Activated T-helper 9 cell treated with anti-CD3 and anti-CD28 coated beads, Interleukin-2, amount 50 U/mL, for 16 hours (primary cell): ENCODE measurements at places on chromosomes 16 and 17.

DNA sequence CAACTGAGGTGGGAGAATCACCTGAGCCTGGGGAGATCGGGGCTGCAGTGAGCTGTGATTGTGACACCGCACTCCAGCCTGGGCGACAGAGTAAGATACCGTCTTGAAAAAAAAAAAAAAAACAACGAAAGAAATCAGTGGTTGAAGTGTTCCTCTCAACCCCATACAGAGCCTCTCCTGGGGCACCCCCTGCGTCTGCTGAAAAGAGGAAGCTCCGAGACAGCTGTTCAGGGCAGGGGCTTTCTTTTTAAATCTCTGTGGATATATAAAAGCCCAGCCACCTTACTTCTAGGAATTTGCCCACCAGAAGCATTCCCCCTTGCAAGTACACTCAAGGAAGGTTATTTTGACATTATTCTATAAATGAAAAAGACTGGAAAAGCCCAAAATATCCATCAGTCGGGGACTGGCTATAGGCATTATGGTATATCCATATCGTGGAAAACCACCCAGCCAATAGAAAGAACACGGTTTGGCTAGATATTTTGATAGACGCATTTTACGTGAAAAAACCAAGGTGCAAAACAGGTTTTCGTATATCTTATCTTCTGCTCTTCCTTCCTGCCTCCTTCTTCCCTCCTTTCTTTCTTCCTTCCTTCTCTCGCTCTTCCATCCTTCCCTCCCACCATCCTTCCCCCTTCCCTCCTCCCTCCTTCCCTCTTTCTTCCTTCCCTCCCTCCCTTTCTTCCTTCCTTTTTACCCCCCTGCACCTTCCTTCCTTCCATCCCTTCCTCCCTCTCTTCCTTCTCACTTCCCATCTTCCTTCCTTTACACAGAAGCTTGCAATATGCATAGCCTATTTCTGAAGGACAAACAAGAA, 9.2 kb upstream of the CCL22 start:
- no peak for DNase-seq

GRCh38 chr17:30236766-30237165, 1.3 kb upstream of the SLC6A4 start:
- no peak for DNase-seq

- no peak for DNase-seq
Observed at GRCh38 chr16:87098361-87098760, 218.8 kb downstream of the C16orf95 start.

- no peak for DNase-seq
Observed at GRCh38 chr17:57928928-57929327, 26.3 kb downstream of the CUEDC1 start.

GRCh38 chr17:45414990-45415881, 17.4 kb downstream of the ARHGAP27 start:
- no peak for DNase-seq

DNA sequence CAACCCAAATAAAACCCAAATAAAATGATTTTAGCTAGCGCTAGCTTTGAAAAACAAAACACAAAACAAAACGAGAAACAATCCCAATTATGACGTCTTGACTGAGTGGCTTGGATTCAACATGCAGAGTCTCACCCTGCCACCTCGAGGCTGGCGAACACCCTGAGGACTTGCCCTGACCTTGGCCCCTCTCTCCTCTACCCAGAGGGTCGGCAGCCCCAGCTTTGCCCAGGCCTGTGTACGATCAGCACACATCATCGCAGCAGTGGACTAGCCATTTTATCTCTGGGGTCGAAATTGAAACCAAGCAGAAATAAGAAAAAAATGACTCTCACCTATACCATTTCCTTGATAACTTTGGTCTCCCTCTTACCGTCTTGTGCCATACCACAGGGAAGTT, 4.9 kb downstream of the JMJD6 start:
- DNase-seq = no peak

- DNase-seq = no peak
Observed at GRCh38 chr16:76654088-76654820, 377.1 kb downstream of the CNTNAP4 start.

GRCh38 chr16:55045329-55045728, 114.7 kb downstream of the IRX5 start:
- DNase-seq = no peak

- no peak for DNase-seq
Observed at GRCh38 chr17:44757045-44757917, 1.5 kb upstream of the ADAM11 start.

GRCh38 chr16:17633181-17633951, 162.6 kb upstream of the XYLT1 start:
- DNase-seq = no peak

- DNase-seq = no peak
Observed at GRCh38 chr17:73760439-73760758, 116.2 kb upstream of the SDK2 start.

GRCh38 chr17:3401786-3402185, 3.6 kb upstream of the OR1E1 start:
- no peak for DNase-seq

DNA sequence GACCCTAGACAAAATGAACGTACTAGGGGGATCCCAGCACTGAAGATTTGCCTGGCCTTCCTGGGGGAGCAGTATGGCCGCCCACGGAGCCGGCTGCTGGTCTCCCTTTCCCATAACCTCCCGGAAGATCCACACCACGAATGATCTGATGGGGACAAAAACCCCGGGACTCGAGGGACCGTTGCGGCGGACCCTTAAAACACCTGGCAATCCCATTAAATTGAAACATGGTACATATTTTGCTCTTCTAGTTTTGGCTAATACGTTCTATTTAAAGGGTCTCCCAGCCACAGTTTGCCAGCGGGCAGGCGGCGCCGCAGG, 45.2 kb upstream of the LCMT1 start:
- no peak for DNase-seq

DNA sequence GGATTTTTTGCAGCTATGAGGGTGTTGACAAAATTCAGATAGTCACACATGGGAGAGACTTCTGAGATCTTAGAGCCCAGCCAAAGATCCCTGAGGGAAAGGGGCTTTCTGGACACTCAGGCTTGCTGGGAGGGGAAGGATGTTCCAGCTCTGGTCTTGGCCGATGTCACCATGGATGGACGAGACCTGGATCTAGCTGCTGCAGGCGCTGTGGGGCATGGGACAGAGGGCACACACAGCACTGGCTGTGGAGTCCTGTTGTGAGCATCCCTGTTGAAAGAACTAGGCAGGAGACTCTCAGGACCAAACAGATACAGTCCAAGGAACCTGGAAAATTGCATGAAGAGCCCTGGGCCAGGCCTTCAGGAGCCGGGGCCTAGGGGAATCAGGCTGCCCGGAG, 80.1 kb upstream of the SDK2 start:
- no peak for DNase-seq

DNA sequence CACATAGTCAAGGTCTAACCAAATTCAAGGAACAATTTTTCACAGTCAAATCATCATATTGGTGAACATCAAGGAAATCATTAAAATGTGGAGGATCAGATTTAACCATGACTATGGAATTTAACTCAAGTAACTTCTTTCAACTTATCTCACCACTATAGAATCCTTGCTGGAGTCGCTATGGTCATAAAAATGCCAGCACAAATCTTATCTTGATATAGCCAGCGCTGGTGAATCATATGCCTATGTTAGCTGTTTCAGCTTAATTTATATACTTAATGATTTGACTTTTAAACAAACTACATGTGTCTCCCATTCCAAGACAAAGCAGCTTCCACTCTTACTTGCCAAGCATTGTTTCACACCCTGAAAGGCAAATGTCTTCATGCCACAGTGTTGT, 416.4 kb downstream of the CDH11 start:
- DNase-seq = no peak

DNA sequence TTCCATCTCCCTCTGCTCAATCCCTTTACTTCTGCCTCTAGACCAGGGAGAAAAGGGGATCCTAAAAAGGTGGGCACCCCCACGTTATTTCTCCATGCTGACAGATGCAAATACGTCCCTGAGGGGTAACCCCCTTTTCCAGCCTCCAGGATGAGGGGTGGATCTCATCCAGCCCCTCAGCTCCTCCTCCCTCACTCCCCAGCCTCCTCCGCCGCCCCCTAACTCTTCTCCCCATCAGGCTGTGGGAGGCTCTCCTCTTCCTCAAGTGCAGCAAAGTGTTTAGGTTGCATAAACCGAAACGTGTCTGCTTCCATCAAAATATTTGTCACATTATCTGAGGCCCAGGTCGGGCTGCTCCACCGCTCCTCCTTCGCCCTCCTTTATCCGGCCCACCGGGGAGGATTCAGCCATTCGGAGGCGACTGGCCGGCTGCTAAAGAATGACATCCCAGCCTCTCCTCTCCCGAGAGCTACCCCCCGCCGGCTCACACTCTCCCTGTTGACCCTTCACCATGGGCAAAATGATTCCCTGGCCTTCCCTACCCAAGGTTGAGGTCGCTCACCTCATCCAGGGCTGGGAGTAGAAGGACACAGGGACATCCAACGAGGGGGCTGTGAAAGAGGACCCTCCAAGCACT, 1.2 kb upstream of the C1QL1 start:
- DNase-seq = no peak

DNA sequence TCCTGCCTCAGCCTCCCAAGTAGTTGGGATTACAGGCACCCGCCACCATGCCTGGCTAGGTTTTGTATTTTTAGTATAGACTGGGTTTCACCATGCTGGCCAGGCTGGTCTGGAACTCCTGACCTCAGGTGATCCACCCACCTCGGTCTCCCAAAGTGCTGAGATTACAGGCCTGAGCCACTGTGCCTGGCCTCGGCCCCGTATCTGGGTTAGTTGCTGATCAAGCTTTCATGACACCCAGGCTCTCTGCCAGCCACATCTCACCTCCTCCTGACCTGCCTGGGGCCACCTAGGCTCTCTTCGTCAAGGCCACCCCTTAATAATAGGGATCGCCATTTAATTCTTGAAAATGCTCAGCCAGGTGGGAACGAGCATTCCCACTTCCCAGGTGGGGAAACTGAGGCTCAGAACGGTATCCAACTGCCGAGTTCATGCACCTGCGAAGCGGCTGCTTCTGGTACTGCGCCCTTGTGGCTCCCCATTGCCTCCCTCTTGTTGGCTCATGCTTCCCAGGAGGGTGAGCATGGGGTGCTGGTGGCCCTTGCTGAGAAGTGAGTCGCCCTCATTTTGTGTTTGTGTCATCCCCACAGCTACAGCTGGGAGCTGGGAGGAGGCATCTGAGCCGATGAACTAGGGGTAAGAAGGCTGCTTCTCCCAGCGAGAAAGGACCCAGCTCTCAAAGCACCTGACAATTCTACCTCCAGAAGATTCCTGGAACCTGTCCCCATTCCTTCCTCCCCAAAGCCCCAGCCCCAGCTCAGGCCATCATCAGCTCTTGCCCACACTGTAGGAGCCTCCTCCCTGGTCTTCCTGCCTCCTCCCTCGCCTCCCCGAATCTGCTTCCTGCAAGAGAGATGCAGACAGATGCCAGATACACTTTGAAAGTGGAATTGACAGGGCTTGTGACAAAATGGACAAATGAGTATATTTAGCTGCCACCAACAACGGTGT, 17.3 kb upstream of the SNN start:
- no peak for DNase-seq
